ENCODE measurements at places on chromosomes 4 and X.

DNA sequence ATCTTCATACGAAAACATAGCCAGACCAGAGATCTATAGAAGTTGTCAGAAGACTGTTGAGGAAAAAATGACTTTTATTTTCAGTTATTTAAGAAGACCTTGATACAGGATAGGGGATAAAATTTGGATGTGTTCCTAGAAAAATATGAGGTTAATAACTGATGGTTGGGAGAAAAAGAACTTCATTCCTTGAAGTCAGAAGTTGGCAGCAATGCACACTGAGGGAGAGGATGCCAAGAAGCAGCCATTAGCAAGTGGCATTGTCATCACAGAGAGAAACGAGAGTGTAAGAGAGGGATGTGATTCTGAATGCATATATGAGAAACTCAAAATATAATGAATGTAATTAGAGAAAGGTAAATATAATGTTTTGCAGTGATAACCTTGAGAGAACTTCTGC lies 382.1 kb upstream of the EPHA5 start:
- DNase-seq, result peak; percentile 3

- DNase-seq, result no peak
Observed at GRCh38 chrX:119539872-119540271, 25.3 kb downstream of the STEEP1 start.

- no peak for DNase-seq
Observed at GRCh38 chr4:75869100-75869499, 33.2 kb downstream of the PPEF2 start.

DNA sequence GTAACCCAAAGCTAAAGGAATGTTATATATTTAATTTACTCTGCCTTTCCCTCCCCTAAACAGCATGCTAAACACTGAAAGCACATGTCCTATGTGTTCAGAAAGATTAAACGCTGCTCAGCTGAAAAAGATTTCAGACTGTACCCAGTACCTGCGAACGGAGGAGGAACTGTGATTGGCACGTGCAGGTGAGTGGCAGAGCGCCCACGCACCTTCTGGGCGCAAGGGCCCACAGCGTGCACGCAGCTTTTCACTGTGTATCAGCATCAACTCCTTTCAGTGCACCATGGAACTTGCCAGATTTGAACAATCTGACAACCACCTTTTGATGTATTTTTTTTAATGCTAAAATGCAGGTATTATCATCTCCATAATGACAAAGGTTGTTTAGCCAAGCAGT lies 87.7 kb downstream of the RFC1 start:
- no peak for DNase-seq

GRCh38 chr4:155032521-155033229 lies 175.8 kb upstream of the NPY2R start:
- no peak for DNase-seq

GRCh38 chr4:140448162-140448561 lies 20.7 kb upstream of the CLGN start:
- DNase-seq, result no peak

GRCh38 chr4:102780476-102781144 lies 19.8 kb upstream of the MANBA start:
- peak; percentile 61 for DNase-seq

GRCh38 chrX:81556880-81557279 lies 355.0 kb downstream of the SH3BGRL start:
- no peak for DNase-seq

GRCh38 chr4:35365186-35365585 lies 879.1 kb downstream of the ARAP2 start:
- no peak for DNase-seq

- no peak for DNase-seq
Observed at GRCh38 chr4:13887010-13887409, 259.5 kb upstream of the BOD1L1 start.

DNA sequence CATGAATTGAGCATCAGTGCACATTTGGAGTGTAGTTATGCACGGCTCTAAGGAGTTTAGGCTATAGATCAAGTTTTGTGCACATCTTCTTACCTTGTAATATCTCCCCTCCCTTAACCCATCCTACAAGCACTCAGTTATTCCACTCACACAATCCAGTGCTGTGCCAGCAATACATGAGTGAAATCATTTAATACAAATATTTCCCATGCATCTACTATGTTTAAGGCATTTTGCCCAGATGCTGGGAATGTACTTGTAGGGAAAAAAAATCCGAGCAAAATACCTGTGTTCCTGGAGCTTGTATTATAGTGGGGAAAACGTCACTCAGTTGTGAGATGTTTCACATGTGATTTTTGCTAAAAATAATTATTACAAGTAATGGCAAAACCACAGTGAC lies 191.6 kb upstream of the LDB2 start:
- DNase-seq, result no peak

GRCh38 chr4:31045724-31046318 lies 325.7 kb downstream of the PCDH7 start:
- DNase-seq, result peak; percentile 33

GRCh38 chr4:69773484-69773883 lies 13.1 kb upstream of the SULT1B1 start:
- DNase-seq, result peak; percentile 67

DNA sequence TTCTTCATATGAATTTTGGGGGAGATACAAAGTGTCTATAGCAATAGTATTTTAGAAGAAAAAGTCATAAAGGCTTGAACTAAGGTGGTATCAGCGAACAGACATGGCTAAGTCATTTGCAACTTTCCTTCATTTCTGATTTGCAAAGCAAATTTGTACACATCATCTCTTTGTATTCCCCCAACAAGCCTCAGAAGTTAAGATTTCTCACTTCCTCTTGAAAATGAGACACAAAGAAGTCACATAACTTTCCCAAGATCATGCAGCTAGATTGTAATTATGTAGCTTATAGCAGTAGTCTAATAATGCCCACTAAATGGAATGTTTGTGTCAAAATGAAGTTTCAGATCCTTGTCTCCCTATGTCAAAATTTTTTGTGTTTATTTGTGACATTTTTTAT lies 709.8 kb upstream of the HS3ST1 start:
- DNase-seq, result no peak

DNA sequence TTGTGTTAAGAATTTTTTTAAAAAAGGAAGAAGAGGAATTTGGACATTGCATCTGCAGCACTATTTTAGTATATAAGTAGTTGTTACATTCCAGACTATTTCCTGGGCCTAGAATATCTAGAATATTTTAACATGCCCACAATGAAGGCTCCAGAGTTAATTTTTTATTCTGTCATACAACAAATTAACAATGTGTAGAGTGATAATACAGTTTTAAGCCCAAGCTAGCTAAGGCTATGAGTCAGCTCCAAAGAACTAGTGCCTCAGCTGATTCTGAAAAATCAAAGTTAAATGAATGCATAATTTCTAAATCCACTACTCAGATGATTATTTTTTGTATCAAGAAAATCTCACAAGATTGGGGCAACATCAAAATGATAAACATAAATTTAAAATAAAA lies 231.4 kb downstream of the PRDM5 start:
- peak; percentile 35 for DNase-seq

GRCh38 chr4:41709844-41710481 lies 38.6 kb downstream of the PHOX2B start:
- peak; percentile 90 for DNase-seq

GRCh38 chrX:153727123-153727931 lies 2.7 kb downstream of the ABCD1 start:
- DNase-seq, result peak; percentile 26

- no peak for DNase-seq
Observed at GRCh38 chr4:184344435-184344834, 126.8 kb upstream of the ENPP6 start.

DNA sequence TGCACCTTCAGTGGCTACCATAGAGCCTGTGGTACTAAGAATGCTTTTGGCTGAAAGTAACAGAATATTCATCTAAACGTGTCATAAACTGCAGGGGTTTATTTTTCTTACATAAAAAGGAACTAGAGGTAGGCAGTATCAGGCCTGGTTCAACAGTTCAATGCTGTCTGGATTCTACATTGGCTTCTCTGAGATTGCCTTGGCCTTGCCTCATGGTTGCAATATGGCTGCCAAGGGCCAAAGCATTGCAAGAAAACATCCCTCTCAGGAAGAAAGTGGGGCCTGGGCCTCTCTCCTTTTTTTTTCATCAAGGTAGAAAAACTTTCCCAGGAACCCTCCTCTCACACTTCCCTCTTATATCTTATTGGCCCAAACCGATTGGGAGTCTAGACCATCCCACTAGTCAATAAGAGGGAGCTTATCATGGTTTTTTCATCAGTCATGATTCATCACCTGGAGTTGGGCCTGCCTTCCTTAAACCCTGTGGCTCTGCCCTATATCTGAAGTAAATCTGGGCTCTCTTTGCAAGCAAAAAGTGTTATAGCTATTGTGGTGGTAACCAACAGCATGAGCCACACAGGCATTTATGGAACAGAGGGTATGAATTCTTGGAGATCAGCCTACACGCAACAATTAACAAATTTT lies 1.8 kb upstream of the DOCK11 start:
- DNase-seq, result no peak

- peak; percentile 8 for DNase-seq
Observed at GRCh38 chrX:85903692-85904471, 143.5 kb downstream of the CHM start.

GRCh38 chr4:53432528-53433424 lies 55.3 kb downstream of the FIP1L1 start:
- no peak for DNase-seq

DNA sequence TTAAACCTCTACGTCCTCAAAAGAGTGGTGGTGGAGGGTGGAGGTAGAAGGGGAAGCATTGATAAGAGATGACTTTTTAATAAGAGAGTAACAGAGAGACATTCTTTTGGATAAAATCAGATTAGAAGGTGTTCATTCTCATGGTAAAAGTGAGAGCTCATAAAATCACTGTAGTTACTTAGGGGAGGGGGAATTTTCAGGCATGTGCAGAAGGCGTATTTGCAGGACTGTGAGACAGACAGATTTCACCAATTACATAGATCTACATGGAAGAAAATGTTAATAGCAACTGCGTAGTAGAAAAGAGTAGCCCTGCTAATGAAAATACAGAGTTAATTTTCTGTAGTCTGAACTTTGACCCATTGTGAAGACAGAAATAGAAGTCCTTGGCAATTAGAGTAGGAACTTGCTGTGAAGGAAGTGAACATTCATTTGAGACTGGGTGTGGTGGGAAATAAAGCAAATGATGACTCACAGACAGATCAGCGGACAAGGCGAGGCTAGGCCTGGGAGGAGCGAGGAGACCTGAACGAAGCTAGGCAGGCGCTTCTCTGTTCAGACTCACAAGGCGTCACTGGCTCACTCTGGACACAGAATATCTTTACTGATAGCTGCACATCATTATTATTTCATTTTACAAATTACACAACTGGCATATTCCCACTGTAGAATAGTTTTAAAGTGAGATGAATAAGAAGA lies 57.2 kb upstream of the FAM9C start:
- peak; percentile 94 for DNase-seq

DNA sequence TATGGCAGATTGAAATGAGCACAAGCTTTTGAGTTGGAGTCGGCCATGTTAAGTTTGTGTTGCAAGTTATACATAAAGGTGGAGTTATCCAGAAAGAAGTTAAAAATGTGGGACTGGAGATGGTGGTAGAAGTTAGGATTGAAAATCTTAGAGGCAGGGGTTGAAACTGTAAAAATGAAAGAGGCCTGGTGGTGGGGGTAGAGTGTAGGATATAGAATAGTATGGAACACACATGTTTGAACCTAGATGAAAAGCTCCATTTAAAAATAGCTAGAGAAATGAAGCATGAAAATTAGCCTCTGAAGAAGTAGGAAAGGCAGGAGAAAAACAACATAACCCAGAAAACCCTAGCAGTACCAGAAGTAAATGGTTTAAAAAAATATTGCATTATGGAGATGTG lies 131.8 kb upstream of the ENPEP start:
- peak; percentile 4 for DNase-seq

DNA sequence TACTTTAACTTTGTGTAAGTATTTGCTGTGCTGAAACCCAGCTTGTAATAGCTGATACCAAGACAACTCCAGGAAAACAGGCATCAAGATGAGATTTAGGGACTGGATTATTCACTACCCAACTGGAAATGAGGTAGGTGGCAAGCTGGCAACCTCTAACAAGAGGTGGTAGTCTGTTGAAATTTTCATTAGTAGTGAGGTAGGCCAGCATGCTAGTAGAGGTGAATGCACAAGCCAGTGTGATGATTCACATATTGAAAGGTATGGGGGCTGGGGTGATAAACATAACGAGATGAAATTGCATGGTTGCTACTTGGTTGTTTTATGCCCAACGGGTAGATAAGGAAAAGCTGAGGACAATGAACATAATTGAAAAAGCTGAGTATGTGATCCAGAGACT lies 8.5 kb upstream of the TMPRSS11D start:
- no peak for DNase-seq

DNA sequence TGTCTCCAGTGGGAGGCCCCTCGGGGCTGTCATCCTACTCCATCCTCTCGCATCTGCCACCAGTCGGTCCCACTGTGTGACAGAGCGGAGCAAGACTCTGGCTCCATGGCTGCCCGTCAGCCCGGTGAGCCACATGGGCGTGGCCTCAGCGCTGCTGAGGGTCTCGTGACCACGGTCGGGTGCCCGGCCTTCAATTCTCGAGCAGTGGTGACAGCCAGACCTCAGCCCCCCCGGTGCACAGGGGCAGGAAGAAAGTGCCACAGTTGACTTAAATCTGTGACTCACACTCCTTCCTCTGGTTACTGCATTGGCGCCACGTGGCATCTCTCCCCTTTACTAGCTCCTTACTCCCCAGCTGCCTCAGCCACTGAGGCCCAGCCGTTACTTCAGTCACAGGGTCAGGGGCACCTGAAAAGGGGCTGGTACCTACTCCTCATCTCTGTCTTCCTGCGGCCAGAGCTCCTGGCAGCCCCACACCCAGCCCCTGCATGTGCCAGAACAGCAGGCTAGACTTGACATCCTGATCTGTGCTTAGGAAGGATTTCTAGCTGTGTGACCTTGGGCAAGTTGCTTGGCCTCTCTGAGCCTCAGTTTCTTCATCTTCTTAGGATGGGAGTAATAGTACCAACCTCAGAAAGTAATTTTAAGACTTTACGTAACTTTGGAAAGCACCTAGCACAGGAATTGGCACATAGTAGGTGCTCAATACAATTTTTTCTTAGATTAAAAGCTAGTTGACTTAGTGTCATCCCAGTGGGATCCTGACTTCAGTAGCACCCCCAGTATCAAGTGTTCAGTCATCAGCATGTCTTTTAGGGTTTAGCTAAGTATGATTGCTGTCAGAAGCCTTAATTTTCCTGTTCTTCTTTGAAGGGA lies 66.1 kb downstream of the TNIP2 start:
- no peak for DNase-seq

DNA sequence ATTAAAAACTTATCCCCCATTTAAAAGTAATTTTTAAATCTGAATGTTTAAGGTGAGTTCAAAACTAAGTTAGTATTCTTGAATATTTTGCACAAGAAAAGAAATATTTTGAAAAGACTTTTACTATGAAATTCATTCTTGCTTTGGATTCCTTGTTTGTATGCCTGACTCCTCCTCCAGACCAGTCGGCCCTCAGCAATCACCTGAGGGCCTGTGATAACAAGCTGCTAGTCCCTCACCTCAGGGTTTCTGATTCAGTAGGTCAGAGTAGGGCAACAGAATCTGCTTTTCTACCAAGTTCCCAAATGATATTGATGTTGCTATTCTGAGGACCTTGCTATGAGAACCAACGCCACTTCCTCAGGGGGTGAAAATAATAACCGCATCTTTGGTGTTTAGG lies 154.7 kb downstream of the CDS1 start:
- DNase-seq, result no peak
